ENCODE measurements at places on chromosomes 12 and 14.

GRCh38 chr12:124758266-124759220 lies 105.1 kb downstream of the SCARB1 start:
- no peak for DNase-seq
- H3K4me1 ChIP-seq = peaks cover 10% of the 10 kb centered on the region
- no peaks in the 10 kb centered on the region for H3K27me3 ChIP-seq
- no peak overlapping the region for H3K4me3 ChIP-seq
- H3K36me3 ChIP-seq = no peaks in the 10 kb centered on the region

DNA sequence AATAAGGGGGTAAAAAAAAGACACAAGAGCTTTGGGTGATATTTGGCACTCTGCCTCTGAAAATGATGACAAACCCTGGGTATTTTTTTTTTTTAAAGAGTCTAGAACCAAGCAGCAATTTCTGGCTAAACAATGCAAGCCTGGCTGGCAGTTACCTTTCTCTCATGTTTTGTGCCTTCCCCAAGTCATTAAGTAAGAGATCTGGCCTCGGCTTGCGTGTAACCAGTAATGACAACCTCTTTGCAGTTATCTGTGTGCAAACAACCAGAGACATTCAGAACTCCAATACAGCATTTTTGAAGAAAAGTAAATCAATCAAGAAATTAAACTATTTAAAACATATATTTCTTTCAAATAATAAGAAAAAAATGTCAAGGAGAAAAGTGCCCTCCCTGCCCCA lies 167.5 kb downstream of the KCNC2 start:
- no peak overlapping the region for H3K4me3 ChIP-seq
- no peak for DNase-seq
- H3K27me3 ChIP-seq = no peaks in the 10 kb centered on the region
- no peak overlapping the region for H3K27ac ChIP-seq
- H3K4me1 ChIP-seq = no peaks in the 10 kb centered on the region

DNA sequence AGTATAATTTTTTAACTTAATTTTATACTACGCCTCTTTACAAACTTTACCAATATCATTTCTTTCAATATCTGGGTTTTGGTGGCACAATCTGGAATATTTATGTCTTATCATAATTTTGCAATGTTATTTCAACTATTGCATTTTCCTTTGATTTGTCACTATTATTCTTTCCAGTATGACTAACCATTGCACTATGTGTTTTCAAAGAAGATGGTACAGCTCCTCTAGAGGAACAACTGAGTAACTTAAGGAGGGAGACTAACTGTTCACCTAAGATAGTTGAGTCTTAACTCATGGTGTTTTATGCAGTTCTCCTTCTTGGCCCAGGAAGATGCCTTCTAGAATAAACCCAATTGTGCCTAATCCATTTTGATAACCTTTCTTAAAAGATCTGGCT lies 60.5 kb upstream of the KIF21A start:
- H3K4me1 ChIP-seq = no peaks in the 10 kb centered on the region
- no peaks in the 10 kb centered on the region for H3K36me3 ChIP-seq
- no peak overlapping the region for H3K27ac ChIP-seq
- no peak for DNase-seq

- H3K27me3 ChIP-seq = no peaks in the 10 kb centered on the region
- no peaks in the 10 kb centered on the region for H3K4me1 ChIP-seq
- no peaks in the 10 kb centered on the region for H3K36me3 ChIP-seq
- no peak overlapping the region for H3K27ac ChIP-seq
- no peak overlapping the region for H3K4me3 ChIP-seq
Observed at GRCh38 chr12:63965936-63966605, 121.6 kb downstream of the SRGAP1 start.

- DNase-seq = peak; percentile 67
- no peak overlapping the region for H3K4me3 ChIP-seq
- H3K27ac ChIP-seq = no peak overlapping the region
Observed at GRCh38 chr12:53743266-53744129, 8.3 kb downstream of the CISTR start.

DNA sequence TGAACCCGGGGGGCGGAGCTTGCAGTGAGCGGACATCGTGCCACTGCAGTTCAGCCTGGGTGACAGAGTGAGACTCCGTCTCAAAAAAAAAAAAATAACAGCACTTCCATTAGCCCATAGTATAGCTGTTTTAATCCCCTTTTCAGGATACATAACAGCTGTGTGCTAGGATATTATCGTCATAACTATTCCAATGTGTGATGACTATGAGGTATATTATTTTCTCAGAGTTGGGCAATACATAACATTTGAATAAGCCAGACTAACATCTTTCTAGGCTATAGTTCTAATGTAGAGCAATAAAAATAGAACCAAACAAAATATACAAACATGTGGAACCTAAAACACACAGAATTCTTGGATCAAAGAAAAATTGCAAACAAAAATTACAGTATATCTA lies 57.1 kb downstream of the MARK3 start:
- H3K4me1 ChIP-seq = peaks cover 9% of the 10 kb centered on the region
- no peaks in the 10 kb centered on the region for H3K27me3 ChIP-seq
- H3K27ac ChIP-seq = no peak overlapping the region
- no peak for DNase-seq
- H3K36me3 ChIP-seq = no peaks in the 10 kb centered on the region

All from liver (tissue), 10 donors.